Activated T-cell treated with anti-CD3 and anti-CD28 coated beads, Interleukin-2, amount 50 U/mL, for 4 hours (primary cell): ENCODE measurements at places on chromosomes 2 and 18.

DNA sequence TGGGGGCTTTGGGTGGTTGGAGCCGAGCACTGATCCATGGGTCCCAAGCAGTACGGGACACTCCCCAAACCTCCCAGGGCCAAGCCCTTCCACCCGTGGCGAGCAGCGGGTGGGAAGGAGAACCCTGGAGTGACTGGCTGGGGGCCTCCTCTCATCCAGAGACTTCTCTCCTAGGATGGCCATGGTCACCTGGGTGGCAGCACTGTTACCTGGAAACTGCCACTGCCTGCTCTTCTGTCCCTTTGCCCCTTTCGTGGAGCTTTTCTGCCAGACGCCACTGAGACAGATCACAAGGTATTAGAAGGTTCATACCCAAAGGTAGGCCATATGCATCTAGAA lies 26.9 kb downstream of the CENPO start:
- no peak for DNase-seq

DNA sequence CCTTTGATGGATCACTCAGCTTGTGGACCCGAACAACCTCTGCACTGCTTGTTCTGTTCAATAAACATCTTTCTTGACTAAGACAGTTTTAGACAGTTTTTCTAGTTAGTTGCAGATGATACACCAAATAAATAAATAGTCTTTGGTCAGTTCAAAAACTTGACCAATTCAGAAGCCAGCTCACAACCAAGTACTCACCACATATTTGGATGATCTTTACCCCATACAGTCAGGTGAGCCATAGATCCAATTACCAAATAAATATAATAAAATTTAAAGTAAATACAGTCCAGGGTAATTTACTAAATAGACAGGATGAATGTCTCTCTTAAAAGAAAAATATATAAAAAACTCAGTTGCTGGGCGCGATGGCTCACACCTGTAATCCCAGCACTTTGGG lies 18.2 kb downstream of the SCN3A start:
- DNase-seq = no peak

- DNase-seq = no peak
Observed at GRCh38 chr2:130795431-130795830, 40.1 kb downstream of the AMER3 start.

DNA sequence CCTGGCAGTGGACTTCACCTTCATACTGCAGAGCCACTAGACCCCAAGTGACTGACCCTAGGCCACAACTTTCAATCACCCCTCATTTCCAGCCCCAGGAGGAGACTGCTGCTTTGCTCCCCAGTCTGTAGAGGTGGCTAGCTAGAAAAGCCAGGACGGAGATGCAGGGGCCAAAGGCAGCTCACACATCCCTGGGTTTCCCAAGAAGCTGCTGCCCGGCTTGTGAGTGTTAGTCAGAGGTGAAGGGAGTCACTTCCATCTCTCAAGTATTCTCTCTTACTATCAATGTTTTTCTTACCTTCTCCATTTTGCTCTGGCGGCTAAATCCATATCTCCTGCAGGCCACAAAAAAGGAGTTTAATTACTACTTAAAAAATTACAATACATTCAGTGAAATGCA lies 36.2 kb downstream of the CCDC93 start:
- DNase-seq = no peak

DNA sequence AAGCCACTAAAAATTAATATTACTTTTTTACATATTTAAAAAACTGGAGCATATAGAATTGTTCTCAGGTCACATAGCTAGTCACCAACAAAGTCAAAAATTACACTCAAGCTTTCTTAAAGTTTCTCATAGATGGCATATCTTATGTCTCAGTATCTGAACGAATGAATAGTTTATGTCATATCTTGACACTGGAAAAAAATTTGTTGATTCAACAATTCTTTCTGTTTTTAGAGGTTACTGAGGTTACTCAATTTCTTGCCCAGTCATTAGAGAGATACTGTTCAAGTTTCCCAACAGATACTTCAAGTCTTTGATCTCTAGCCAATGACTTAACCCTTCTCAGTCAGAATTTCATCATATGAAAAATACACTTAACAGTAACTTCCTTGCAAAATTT lies 113.1 kb upstream of the XIRP2 start:
- no peak for DNase-seq

DNA sequence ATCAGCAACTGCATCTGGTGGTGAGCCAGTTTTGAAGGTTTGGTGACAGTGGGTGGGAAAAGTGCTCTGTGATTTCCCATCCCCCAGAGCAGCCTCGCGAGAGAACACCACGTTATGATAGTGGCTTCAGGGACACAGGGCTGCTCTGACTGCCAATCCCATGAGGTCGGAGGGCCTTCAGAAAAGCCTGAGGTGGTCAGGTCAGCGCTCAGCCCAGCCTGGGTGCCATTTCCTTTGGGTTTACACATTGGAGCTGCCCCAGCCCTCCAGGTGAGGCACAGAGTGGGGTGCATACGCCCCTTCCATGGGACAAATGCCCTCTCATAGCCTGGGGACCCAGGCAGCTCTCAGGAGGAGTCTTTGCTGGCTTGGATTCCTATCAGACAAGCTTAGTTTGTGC lies 126.8 kb downstream of the KCTD1 start:
- no peak for DNase-seq

DNA sequence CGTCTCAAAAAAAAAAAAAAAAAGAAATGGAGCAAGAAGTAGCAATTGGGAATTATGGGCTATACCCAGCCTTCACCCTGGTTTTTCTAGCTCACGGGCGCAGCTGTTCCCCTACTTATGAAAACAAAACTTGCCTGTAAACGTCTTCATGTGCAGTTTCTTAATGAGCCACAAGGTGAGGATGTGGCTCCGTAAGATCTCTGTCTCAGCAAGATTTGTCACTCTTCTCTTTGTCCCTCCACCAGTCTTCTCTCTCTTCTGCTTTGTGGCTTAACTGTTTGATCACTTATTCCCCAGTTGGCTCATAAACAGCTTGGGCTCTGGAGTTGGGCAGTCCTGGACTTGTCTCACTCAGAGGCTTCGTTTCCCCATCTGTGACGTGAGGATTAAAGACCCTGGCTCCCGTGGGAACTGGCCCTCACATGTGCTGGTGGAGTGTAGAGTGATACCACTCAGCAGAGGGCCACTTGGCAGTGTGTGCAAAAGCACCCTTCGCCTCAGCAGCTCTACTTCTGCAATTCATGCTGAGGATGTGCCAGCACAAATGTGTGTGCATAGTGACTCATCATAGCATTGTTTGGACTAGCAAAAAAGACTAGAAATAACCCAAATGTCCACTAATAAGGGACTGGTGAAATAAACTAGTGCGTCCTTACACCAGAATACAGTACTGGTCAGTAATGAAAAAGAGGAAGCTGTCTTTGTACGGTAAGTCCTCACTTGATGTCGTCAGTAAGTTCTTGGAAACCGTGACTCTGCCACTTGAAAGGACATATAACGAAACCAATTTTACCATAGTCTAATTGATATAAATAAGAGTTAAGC lies 8.7 kb downstream of the CEP68 start:
- DNase-seq = no peak

GRCh38 chr18:78624646-78625279 lies 354.9 kb upstream of the SALL3 start:
- no peak for DNase-seq

- DNase-seq = no peak
Observed at GRCh38 chr2:153986488-153987229, 114.9 kb downstream of the GALNT13 start.

GRCh38 chr18:39448942-39449341 lies 1883.3 kb upstream of the CELF4 start:
- DNase-seq = no peak

DNA sequence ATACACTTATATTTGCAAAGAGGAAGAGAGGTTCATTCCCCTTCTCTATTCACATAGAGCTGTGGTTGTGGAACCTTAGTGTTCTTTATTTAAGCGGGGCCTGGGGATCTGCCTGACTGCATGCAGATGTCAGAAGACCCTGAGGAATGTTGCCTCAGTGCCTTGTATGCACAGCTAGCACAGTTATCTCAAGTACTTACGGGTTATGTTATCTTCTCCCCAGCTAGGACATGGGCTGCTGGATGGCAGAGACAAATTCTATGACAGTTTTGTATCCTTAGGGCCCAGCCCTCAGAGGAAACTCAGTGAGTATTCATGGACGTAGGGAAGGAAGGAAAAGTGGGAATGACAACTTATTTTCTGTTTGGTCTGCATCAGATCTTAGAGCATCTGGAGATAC lies 37.7 kb upstream of the RTN4 start:
- DNase-seq = no peak
